ENCODE measurements at places on chromosomes 5 and 9.

GRCh38 chr5:1293416-1294205 lies 1.3 kb downstream of the TERT start:
- peaks cover 2% of the 10 kb centered on the region for H3K36me3 ChIP-seq
- H3K27me3 ChIP-seq = peaks cover 10% of the 10 kb centered on the region
- H3K27ac ChIP-seq = no peak overlapping the region
- H3K4me3 ChIP-seq = peak overlapping the region; percentile 56
- peaks cover 13% of the 10 kb centered on the region for H3K4me1 ChIP-seq

- no peak within 1 kb of the TSS for H3K27ac ChIP-seq
- H3K36me3 ChIP-seq = peaks cover 7% of the 10 kb centered on the region
- DNase-seq = no peak
- H3K4me1 ChIP-seq = peaks cover 18% of the 10 kb centered on the region
Observed at GRCh38 chr5:179793468-179794139, at the start of gene LTC4S. TSS of gene LTC4S (plus strand) at chr5:179793986. CDS start at chr5:179794081, 95 bp downstream.

DNA sequence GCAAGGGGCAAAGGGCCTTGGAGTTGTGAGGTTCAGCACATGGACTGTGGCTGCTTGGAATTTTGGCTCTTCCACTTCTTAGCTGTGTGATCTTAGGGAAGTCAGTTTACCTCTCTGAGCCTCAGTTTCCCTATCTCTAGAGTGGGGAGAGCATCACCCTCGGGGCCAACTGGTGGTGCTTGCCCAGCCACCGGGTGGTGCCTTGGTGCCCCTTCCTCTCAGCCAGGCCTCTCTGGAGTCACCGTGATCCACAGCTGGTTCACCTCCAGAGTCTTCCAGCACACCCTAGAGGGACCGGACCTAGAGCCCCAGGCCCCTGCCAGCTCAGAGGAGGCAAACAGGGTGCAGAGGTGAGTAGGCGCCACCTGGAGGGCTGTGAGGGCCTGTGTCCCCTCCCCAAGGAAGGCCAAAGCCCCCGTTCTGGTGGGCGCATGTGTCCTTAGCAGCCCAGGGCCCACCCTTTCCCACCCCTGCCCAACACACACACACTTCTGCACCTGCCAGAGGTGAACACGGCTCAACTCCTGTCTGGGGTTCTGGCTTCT lies 7.7 kb downstream of the ADGRD2 start:
- H3K27ac ChIP-seq = no peak overlapping the region
- peaks cover 6% of the 10 kb centered on the region for H3K27me3 ChIP-seq
- no peak overlapping the region for H3K4me3 ChIP-seq

DNA sequence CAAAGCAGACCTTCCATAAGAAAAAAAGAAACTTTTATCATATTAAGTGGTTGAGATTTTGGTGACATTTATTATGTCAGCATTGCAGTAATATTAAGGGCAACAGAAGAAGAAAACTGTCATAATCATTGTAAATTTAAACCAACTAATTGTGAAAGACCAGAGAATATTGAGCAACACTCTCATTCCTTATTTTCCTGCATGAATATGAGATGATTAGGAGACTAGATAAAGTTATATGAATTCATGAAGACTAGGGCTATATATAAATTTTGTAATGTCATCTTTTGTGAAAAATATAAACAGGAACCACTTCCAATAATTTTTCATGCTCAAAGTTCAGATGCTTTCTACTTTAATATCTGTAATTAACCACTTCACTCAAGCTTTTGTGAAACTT lies 974.5 kb upstream of the CDH10 start:
- no peak overlapping the region for H3K27ac ChIP-seq
- H3K4me1 ChIP-seq = no peaks in the 10 kb centered on the region
- DNase-seq = no peak
- no peaks in the 10 kb centered on the region for H3K27me3 ChIP-seq
- no peak overlapping the region for H3K4me3 ChIP-seq

DNA sequence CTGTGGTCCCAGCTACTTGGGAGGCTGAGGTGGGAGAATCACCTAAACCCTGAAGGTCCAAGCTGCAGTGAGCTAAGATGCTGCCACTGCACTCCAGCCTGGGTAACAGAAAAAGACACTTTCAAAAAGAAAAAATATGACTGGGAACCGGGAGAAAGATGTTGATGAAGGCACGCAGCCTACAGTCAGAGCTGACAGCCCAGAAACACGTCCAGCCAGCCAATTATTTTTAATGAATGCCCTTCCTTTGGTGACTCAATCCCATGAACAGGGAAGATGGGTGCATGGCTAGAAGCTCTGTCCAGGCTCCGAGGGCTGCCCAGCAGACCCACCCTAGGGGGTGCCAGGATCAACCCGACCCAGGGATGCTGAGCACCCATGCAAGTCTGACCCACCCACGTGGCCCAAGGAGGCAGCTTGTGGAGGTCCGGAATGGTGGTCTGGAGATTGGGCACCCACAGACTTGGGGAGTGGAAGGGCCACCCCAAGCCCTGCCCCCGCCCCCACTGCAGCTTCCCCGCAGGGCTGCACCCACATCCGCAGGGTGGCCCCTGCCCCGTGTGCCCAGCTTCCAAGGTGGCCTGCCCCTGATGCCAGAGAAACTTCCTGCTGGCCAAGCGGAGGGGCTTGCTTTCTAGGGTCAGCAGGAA lies 51.0 kb downstream of the ADAMTS2 start:
- no peak overlapping the region for H3K27ac ChIP-seq
- H3K4me1 ChIP-seq = no peaks in the 10 kb centered on the region
- H3K4me3 ChIP-seq = no peak overlapping the region
- H3K27me3 ChIP-seq = no peaks in the 10 kb centered on the region

GRCh38 chr5:71873191-71873591 lies 154.1 kb downstream of the CARTPT start:
- H3K36me3 ChIP-seq = no peaks in the 10 kb centered on the region
- peaks cover 15% of the 10 kb centered on the region for H3K4me1 ChIP-seq
- H3K4me3 ChIP-seq = no peak overlapping the region
- no peak for DNase-seq

- peaks cover 34% of the 10 kb centered on the region for H3K27me3 ChIP-seq
- peaks cover 6% of the 10 kb centered on the region for H3K4me1 ChIP-seq
- H3K4me3 ChIP-seq = no peak overlapping the region
- H3K27ac ChIP-seq = no peak overlapping the region
- peaks cover 8% of the 10 kb centered on the region for H3K36me3 ChIP-seq
- peak; percentile 82 for DNase-seq
Observed at GRCh38 chr5:317086-317811, 4.3 kb upstream of the AHRR start.

GRCh38 chr9:70478963-70479641 lies 64.6 kb upstream of the KLF9 start:
- H3K27ac ChIP-seq = no peak overlapping the region
- no peak for DNase-seq
- H3K27me3 ChIP-seq = no peaks in the 10 kb centered on the region
- H3K4me3 ChIP-seq = no peak overlapping the region
- peaks cover 22% of the 10 kb centered on the region for H3K4me1 ChIP-seq

GRCh38 chr9:114327749-114328148 lies 1.9 kb upstream of the ORM2 start:
- peaks cover 3% of the 10 kb centered on the region for H3K27me3 ChIP-seq
- H3K36me3 ChIP-seq = no peaks in the 10 kb centered on the region
- no peaks in the 10 kb centered on the region for H3K4me1 ChIP-seq
- no peak overlapping the region for H3K4me3 ChIP-seq
- no peak for DNase-seq

GRCh38 chr5:87393331-87393730 lies 19.4 kb downstream of the CCNH start:
- no peaks in the 10 kb centered on the region for H3K27me3 ChIP-seq
- no peak for DNase-seq
- no peak overlapping the region for H3K4me3 ChIP-seq
- no peaks in the 10 kb centered on the region for H3K4me1 ChIP-seq
